ENCODE measurements at places on chromosomes 2 and 18.
A peak's percentile ranks its signal among the peaks of the same experiment; 100 is the strongest.

DNA sequence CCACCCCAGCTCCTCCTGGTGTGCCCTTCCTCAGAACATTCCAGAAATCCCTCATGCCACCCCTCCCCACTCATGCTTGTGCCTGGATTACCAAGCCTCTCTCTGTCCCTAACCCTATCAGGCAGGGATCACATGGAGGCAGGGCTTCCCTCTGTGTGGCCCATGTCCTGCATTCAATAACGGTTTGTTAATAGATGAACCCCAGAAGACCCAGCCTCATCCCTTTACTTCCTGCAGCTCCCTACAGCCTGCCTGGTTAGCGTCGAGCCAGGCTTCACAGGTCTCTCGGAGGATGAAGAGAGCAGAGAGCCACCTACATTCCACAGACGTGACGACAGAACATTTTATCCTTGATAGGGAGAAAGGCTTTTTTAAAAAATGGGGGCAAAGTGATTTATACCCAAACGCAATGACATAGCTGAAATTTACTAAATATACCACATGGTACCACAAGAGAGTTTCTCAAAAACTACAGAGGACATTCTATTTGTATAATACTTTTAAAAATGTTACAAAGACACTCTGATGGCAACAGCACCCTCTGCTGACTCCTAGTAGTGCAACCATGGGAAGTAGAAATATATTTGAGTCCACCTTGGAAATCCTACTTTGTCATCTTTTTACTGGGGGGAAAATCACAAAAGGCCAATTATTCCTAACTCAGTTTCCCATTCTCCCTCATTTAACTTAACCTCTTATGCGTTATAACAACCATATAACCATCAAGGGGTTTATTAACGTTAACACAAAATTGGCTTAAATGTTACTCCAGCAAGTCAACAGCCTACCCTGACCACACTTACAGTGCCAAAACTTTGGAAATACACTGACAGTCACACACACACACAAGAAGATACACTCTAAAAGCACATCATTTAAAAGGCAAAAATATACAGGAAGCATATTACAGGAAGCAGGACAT lies 30.7 kb downstream of the FBXO15 start:
- peak; percentile 14 for DNase-seq

GRCh38 chr2:240247868-240248720 lies 107.6 kb upstream of the OTOS start:
- no peak for DNase-seq

- DNase-seq = no peak
Measured at GRCh38 chr2:38668092-38668491, 2.2 kb downstream of the GALM start.

- no peak for DNase-seq
Measured at GRCh38 chr2:44918095-44918775, 23.3 kb upstream of the SIX3 start.

DNA sequence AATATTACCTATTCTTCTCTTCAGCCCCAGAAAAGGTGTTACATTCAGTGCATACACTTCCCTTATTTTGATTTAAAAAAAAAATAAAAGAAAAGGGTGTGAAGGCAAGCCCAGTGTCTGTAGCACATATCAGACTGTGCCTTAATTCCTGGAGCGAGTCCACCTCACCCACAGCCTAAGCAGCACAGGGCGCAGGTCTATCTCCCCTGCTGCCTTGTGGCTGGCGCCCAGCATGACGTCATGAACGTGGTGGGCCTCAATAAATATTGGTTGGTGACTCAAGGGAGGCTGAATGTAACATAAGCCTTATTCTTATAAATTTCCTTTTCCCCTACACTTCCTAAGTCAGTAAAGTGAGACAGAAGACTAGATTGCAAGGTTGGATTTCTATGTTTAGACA lies 26.4 kb downstream of the ST3GAL5 start:
- no peak for DNase-seq

GRCh38 chr2:26463244-26464192 lies 14.4 kb downstream of the OTOF start:
- no peak for DNase-seq

- peak; percentile 33 for DNase-seq
Measured at GRCh38 chr2:16617282-16618266, 48.1 kb downstream of the CYRIA start.

DNA sequence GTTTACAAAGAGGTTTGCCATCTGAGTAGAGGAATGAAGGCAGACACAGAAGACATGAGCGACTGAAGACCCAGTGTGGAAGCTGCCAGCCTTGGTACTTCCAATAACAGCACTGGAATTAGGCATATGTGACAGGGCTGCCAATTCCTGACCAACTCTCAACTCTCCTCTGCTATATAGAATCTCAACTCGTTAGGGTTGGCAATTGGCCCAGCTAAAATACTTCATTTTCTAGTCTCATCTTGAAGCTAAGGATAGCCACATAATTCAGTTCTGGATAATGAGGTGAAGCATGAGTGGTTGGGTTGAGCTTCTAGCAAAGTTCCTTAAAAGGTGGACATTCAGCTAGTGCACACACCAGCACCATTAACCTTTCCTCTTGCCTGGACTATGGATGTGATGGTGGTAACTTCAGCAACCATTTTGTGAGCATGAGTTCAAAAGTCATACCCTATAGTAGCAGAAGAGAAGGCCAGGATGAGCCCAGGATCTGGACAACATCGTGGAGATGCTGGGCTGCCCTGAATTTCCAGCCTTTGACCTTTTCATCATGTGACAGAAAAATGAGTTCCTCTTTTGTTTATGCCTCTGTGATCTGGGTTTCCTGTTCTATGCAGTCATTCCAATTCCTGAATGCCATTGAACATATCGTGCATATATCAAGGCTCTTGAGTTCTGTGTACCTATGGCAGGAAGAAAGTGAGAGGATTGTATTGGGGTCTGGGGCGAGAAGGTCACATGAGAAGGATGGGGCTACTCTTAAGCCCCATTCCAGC lies 68.1 kb upstream of the HAAO start:
- no peak for DNase-seq

DNA sequence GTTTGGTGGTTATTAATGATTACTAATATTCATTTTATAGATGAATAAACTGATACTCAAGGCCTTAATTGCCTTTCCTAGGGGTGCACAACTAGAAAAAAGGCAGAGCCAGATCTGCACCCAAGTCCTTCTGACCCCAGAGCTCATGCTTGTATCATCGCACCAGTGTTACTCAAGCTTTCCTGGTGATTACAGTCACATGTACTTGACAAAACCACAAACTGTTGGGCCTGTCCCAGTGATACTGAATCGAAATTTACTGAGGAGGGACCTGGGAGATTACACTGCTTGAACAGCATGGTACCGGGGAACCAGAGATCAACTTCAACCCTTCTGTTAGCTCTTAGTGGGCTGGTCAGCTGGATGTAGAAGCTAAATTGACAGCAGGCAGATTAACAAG lies 33.7 kb downstream of the FASTKD2 start:
- DNase-seq = no peak

- no peak for DNase-seq
Measured at GRCh38 chr2:233051241-233052149, 8.6 kb upstream of the INPP5D start.

- DNase-seq = no peak
Measured at GRCh38 chr2:155643056-155643775, 689.3 kb downstream of the NR4A2 start.

GRCh38 chr2:136210455-136210805 lies 92.5 kb upstream of the CXCR4 start:
- no peak for DNase-seq
